Endothelial cell (in vitro differentiated cells): ENCODE measurements at places on chromosomes 12 and 14.

DNA sequence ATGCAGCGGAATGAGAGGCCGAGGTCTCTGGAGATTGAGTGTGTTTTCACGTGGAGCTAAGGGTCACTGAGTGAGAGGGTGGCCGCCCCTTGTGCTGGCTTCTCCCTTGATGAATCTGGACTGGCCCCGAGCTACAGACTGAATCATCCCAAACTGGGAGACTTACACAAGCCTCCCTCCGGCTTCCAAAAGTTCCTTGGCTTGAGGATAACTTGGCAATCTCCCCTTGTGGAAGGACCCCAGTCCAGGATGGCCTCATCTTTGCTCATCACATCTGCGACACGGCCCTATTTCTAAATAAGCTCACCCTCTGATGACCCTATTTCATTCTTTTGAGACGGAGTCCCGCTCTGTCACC is 41.5 kb upstream of the FBRSL1 start:
- DNase-seq: no peak

DNA sequence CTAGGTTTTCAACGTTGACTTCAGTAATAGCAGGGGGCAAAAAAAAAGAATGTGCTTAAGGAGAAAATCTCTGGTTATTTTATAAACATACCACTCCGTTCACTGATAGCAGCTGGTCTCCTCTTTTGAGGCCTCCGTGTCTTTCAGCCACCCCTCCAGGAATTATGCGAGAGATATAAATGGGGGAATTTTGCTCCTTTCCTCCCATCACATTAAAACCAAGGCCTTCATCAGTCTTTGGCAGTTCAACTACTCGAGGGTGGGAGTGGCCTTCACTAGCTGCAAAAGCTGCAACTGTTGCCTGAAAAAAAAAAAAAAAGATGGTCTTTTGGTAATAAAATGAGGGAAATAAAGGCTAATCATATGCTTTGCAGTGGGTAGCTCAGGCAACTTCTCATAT is 92.1 kb downstream of the LIN7A start:
- no peak for DNase-seq

DNA sequence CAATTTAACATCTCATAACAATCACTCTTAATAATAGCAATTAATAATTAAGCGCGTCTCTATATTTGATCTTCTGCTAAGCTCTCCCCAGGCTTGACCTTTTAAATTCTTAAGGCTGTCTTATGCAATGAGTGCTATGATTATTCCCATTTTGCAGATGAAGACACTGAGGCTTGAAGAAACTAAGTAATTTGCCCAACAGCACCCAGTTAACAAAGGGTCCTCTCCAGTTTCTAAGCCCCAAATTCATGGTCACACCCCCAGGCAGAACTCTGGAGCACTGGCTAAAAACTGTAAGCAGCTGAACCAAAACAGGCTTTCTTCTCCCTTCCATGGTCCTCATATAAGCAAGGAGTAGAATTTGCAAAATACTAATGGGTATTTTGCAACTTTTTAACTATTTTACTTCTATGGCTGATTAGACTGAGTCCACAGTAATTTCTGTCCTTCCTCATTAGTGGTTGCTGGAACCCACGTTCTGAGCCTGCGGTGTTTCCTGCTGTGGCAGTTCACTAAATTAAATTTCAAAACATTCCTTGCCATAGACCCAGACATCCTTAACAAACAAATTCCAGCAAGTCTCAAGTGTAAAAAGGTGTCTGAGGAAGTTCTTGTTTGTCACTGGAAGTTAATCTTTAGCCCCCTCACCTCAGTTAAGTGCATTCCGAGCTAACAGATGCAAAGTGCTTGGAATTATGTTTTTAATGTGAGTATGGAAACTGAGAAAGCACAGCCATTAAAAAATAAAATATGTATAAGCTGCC is 76.5 kb downstream of the TMEM132D start:
- no peak for DNase-seq

GRCh38 chr12:64192644-64193444 is 29.3 kb downstream of the KICS2 start:
- no peak for DNase-seq

DNA sequence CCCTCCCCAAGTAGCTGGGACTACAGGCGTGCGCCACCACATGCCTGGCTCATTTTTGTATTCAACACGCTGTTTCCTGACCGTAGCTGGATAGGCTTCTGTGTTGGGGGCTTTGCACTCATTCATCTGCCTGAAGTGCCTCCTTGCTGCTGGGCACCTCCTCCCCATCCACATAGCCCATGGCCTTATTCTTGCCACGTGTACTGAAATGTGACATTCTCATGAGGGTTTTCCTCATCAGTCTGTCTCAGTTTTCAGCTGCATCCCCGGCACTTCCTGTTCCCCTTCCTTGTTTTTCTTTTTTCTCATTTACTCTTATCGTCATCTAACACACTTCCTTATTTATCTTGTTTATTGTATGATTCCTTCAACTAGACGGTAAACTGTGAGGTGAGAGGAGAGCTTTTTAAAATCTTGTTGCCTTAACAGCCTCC is 36.6 kb downstream of the RCOR1 start:
- peak; percentile 55 for DNase-seq

- DNase-seq: peak; percentile 71
Measured at GRCh38 chr12:32896432-32897280, at the start of gene PKP2. TSS of gene PKP2 (minus strand) at chr12:32896777. CDS start at chr12:32896731, 46 bp downstream.

GRCh38 chr12:116408489-116409250 is 131.2 kb upstream of the MED13L start:
- DNase-seq: no peak

- DNase-seq: no peak
Measured at GRCh38 chr14:72677664-72678063, 216.2 kb downstream of the DPF3 start.
